ENCODE measurements at places on chromosomes 12 and 14. TPM values are rescaled to one million over a fixed set of nuclear protein-coding genes. Genes with fewer than 3 reads are reported as not detected.

Gene IL23A
- polyA plus RNA-seq: 1.00 TPM

DNA sequence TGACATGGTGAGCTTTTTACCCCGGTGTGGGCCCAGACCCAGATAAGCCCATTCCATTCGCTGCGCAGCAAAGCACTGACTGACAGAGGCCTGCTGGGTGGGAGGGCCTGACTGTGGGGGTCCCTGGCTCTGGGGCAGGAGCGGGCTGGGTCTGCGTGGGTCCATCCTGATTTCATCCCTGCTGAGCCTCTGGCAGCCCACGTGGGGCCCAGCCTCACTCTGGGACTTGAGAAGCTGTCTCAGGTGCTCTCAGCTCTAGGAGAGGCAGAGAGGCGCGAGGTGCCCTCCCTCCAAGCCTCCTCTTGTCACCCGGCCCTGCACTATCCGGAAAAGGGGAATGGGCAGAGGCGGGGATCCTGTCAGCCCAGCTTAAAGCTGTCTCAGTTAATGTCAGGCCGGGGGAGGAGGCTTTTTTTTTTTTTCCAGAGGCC, 927 bp downstream of the ABCB9 start:
- no peak for DNase-seq

DNA sequence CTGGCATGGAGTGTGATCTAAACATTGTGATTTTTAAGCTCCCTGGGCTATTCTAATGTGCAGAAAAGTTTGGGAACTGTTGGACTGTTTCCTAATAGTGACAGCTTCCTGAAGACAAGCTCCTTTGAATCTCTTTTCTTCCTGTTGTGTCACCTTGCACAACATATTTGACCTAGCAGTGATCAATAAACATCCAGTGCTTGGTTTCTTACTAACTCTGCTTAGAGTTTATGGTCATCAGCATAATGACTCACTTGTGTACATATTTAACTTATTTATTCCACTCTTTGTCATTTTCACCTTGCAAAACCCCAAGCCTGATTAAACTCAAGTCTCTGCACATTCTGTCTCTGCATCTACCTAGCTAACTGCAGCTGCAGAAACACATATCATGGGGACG, 27.3 kb upstream of the TBC1D30 start:
- no peak for DNase-seq

- DNase-seq: no peak
These were observed 184.0 kb downstream of the SRGAP1 start for GRCh38 chr12:64028541-64028940.

Gene TMTC1
- 28.8 TPM for polyA plus RNA-seq

Gene SLC10A1
- polyA plus RNA-seq: 0.18 TPM

DNA sequence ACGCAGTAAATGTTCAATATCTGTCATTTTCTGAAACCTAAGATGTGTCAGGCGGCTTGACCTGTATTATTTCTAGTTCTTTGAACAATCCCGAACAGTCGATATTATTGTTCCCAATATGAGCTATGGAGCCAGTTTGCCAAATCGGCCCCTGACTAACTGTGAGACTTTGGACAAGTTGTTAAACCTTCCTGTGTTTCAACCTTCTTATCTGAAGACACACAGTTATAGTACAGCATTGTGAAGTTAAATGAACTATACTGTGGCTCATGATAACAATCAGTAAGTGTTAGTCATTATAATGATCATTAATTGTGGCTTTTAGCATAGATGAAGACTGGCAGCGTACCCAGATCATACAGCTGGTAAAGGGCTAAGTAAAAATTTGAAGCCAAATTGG, 23.4 kb downstream of the DDX47 start:
- DNase-seq: no peak

DNA sequence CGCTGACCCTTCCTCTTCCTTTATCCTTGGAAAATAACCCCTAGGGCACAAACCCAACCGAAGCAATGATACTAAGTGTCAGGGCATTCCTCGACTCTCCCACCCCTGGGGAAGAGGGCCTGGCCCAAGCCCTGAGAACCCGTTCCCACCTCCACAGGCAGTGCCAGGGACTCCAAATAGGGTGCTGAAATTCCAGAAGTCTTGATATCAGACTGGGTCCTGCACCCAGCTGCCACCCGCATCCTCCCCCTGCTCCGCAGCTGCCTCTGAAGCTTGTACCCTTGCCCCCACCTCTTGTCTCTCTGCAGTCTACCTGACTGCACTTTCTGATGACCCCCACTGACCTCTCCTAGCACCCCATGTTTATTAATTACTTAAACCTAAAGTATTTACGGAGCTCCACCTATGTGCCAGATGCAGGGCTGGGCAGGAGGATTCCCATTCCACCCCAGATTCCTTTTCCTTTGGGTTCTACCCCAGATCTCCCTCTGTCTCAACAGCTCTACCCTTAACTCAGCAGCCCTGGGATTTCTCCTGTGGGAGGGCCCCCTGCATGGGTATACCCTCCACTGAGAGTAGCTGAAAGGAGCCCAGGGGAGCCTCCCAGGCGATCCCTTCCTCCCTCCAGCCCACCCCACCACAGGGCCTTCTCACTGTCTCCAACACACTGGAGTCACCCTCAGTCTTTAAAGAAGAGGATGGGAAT, 4.1 kb upstream of the KRT18 start:
- no peak for DNase-seq

Gene CCDC197
- not detected for polyA plus RNA-seq

DNA sequence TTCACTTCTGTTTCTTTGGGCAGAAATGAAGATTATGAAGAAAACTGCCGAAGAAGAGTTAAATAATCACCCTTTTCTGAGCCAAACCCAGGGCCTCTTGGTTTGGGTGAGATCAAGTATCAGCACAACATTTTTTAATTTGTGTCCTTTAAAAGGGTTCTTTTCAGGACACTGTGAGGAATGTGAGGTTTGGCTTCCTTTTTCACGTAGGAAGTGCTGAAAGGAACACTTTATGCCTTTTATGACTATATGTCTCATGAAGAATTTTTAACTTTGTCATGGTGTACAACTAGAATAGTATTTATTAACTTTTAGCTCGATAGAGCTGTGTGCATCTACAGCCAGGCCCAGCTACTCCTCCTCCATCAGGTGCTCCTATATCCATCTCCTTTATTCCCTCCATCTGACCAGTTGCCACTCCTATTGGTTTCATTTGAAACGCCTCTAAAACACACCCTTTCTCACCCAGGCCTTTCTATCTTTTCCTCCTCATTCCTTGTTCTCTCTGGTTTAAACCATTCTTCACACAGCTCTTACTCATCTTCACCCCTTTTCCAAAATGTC, 103.6 kb upstream of the LRIG3 start:
- no peak for DNase-seq

Gene MARCHF9
- polyA plus RNA-seq: 21.0 TPM

GRCh38 chr12:24770821-24771220, 178.1 kb downstream of the BCAT1 start:
- DNase-seq: no peak

- DNase-seq: no peak
These were observed 198.2 kb downstream of the TSPAN9 start for GRCh38 chr12:3275171-3276041.

GRCh38 chr14:77498984-77499527, 440 bp upstream of the ISM2 start:
- DNase-seq: no peak

- no peak for DNase-seq
These were observed 5.7 kb upstream of the VDR start for GRCh38 chr12:47910486-47910885.

GRCh38 chr12:3747543-3747942, 5.4 kb downstream of the CRACR2A start:
- no peak for DNase-seq

- DNase-seq: no peak
These were observed 4.5 kb upstream of the KRT4 start for GRCh38 chr12:52818388-52818787.

Gene TAS2R42
- not detected for polyA plus RNA-seq
